Lower lobe of right lung (tissue), 2 donors: ENCODE measurements at places on chromosomes 1 and 21. TPM values are rescaled to one million over a fixed set of nuclear protein-coding genes. Genes with fewer than 3 reads are reported as not detected.
A peak's percentile ranks its signal among the peaks of the same experiment; 100 is the strongest.

DNA sequence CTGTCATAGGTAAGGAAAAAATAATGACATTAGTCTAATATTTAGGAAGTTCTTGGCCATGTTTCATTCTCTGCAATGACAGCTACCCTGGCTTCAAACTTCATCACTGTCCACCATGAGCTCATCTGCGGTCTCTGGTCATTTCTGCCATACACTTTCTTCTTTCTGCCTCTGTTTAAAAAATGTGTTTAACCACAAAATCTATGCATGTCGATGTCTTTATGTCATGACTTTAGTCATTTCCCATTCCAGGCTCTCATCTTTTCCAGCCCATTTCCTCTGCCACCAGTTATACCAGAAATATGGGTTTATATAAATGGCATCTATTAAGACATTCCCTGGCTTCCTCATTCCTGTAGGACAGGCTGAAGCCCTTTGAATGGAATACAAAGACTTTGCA is 68.5 kb upstream of the DUSP10 start:
- no peak for DNase-seq

- DNase-seq = no peak
Measured at GRCh38 chr21:24470852-24471251, 1136.4 kb downstream of the MRPL39 start.

GRCh38 chr1:95183952-95184351 is 50.1 kb upstream of the RWDD3 start:
- no peak for DNase-seq

GRCh38 chr1:153612755-153613331 is at the start of gene S100A16:
TSS of gene S100A16 (minus strand) at chr1:153613137. CDS start at chr1:153608151, 4,986 bp downstream.
- DNase-seq = peak; percentile 83

The CELA3B gene
- not detected for total RNA-seq

DNA sequence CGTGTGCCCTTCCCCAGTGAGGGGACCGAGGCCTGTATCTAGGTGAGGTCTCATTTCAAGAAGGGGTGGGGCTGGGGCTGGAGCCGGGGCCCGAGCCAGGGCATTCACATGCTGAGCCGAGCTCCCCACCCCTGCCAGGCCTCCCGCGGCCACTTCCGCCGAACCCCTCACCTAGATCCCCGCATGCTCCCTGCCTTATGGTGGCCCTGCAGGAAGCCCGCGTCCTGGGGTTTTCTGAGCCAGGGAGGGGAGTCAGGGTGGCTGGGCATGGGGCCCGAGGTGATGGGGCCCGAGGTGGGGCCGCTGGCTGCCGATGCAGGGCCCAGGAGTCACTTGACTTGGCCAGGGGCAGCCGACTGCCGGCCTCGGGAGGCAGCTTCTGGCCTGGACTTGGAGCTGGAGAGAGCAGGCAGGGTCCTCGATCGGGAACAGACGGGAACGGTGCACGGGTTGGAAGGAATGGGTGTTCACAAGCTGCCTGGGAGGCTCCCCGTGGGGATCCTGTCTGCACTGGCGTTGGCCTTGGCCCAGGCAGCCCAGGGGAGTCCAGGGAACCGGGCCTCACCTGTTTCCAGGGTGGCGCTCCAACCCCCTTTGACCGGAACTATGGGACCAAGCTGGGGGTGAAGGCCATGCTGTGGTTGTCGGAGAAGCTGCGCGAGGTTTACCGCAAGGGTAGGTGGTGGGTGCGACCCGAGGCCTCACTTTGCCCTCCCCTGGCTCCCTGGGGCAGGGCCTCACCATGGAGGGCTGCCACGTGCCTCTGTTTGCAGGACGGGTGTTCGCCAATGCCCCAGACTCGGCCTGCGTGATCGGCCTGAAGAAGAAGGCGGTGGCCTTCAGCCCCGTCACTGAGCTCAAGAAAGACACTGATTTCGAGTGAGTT is 13.6 kb downstream of the CFAP410 start:
- DNase-seq = no peak

The CR2 gene
- 0.09 TPM for total RNA-seq

GRCh38 chr21:42453986-42454570 is 41.9 kb downstream of the RSPH1 start:
- DNase-seq = no peak

The GJB4 gene
- 0.12 TPM for total RNA-seq

- no peak for DNase-seq
Measured at GRCh38 chr1:213618094-213618493, 369.7 kb upstream of the PROX1 start.

GRCh38 chr1:160346958-160347357 is 3.8 kb downstream of the NCSTN start:
- peak; percentile 66 for DNase-seq

The SPRR1B gene
- not detected for total RNA-seq

The ZNF697 gene
- total RNA-seq = 8.7 TPM

The DPM3 gene
- total RNA-seq = 62.3 TPM

DNA sequence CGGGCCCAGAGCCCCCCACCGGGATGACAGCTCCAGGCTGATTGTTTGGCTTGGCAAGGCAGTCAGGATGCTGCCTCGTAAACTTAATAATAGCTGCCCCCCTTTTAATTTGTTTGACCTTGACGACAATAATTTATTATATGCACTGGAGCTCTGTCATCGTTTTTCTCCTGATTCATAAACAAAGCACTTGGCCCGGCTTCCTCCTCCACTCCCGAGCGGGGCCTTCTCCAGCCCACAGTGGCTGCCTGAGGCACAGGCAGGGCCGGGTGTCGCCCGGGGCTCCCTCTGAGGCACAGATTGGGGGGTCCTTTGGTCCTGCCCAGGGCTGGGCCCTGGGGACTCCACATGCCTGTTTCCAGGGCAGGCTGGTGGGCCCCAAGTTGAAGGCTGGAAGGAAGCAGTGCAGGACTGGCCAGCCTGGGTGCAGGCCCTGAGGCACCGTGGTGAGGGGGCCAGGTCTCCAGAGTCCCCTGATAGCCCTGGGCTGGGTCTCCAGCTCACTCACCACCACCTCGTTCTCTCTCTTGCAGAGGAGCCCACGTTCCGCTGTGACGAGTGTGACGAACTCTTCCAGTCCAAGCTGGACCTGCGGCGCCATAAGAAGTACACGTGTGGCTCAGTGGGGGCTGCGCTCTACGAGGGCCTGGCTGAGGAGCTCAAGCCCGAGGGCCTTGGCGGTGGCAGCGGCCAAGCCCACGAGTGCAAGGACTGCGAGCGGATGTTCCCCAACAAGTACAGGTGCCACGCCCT is 52.0 kb upstream of the ARHGEF16 start:
- DNase-seq = no peak

DNA sequence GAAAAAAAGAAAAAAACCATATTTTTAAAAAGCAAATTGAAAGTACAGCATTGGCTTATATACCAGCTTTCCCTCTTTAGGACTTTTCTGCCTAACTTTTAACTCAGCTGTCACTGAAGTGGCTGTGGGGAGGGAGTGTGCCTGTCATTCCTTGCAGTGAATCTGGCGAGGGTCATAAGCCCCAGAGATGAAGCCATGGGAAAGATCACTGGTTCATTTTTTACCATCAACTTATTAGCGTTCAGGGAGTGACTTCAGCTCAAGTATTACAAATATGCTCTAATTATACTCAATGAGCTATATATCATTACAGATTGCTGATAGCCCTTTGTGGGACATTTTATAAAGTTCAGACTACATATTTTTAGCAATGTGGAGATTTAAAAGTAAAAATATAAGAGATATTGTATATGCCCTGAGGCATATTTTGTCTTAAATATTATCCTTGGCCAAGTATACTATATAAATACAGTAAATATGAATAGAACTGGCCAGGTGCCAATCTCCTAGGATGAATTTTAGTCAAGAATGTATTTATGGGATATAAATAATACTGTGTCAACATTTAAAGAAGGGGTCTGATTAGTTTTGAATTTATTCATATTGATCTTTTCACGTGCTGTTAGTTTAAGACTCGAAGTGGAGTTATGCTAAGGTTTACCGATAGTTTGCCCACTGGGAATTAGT is 4.4 kb downstream of the TGFB2 start:
- DNase-seq = no peak

DNA sequence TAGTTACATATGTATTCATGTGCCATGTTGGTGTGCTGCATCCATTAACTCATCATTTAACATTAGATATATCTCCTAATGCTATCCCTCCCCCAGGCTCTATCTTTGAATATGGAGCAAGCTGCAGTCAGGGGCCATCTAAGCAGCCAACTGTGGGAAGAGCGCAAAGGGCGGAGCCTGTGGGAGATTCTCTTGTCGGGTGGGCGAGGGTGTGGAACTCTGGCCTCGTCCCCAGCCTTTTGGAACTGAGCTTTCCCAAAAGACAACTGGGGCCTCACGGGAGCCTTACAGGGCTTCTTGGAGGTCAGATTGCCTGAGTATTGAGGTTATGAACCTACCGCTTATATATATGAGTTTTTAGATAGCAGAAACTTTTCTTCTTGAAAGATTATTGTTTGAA is 117.2 kb downstream of the HHAT start:
- no peak for DNase-seq

DNA sequence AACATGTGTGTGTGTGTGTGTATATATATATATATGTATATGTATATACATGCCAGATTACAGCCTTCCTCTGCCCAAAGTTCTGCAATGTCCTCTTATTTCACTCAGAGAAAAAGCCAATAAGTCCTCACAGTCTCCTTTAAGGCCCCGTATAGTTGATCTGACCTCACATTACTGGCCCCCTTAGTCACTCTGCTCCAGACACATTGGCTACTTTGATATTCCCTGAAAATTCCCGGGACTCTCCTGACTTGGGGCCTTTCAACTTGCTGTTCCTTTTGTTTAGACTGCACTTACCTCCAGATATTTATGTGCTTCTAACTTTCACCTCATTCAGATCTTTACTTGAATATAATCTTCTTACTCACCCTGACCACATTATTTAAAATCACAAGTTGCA is 4.2 kb upstream of the BSDC1 start:
- DNase-seq = no peak

The ADGRB2 gene
- total RNA-seq = 1.1 TPM

GRCh38 chr1:112548547-112548946 is 39.8 kb downstream of the WNT2B start:
- no peak for DNase-seq

DNA sequence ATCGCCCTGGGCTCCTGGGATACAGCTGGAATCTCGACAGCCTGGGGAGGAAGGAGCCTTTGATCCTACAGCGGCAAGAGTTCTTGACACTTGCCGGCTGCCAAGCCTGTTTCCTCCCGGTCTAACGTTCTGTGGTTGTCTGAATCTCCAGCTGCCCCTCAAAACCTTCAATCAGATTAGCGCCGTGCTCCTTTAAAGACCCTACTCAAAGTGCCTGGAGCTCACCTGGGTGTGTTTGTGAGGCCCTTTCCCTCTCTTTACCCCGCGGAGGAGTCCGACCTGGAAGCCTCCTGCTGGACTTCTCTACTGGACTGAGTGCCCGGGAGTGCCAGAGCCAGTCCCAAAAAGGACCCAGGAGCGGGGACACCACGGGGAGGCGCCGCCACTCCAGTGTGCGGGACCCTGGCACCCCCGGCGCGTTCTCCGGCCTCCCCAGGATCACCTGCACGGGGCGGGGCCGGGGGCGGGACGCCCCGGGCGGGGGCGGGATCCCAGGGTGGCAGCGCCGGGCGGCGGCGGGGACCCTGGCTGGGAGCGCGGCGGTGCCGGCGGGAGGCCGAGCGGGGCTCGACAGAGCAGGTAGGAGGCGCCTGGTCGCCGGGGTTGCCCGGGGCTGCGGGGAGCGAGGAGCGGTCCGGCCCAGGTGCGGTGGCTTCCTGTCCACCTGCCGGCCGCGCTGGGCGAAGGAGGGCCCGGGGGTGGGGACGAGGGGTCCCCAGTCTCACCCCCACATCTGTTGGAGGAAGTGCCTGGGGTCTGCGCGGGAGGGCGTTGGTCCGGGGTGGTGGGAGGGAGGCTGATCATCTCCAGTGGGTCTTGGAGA is at the start of gene NCMAP:
NCMAP (plus strand) TSS at position 497 of the 823 bp plus-strand sequence. CDS start 39,344 bp downstream, outside the sequence.
- DNase-seq = peak; percentile 82

The CCDC30 gene
- total RNA-seq = 10.2 TPM

The TMEM167B gene
- 45.9 TPM for total RNA-seq

DNA sequence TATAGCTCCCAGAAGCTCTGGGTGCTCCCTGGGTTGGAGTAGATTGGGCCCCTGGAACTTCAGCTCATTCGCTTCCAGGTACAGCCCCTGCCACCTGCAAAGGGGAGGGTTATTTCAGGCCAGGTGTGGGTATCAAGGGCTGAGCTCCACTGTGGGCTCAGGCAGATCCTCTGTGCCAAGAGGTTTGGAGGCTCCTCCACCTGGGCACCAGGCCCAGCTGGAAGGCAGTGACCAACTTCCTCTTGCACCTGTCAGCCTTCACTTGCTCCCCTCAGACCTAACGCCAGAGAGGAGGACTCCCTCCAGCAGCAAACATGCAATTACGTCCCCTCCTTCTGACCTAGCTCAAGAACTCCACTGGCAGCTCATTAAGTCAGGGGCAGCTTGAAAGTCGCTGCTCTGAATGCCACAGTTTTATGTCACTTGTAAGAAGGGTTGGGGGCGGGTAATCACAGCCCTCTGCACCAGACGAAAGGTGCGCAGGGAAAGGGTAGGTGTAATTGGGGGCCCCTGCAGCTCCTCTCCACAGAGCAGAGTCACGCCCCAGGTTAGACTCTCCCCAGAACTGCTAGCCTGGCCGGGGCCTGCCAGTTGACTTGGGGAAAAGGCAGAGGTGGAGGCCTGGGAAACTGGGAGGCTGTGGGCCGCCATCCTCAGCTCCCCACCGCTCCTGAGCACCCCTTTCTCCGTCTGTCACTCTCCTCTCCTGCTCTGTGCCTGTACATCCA is 125.0 kb upstream of the TMPRSS2 start:
- DNase-seq = no peak

DNA sequence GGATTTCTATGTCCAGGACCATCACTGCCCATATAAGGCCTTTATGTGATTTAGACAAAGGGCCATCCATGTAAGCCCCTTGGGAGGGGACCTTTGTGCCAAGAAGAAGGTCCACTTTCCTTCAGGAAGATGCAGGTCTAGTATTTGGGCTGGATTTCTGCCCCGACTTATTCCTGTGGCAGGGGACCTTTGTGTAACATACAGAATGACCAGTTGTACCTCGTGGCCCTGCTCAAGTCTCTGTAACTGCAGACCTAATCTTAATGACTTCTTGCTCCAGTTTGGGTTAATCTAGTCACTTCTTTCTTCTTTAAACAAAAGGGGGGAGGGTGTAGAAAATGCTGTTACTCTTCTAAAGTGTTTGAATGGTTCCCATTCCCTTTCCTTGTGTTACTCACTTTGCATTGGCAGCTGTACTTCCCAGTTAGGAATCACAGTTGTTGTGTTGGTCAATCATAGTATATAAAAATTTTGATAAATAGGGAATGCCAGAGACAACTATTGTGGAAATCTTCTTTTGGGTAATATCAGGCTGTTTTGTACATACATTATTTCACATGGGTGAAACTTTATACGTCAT is 54.2 kb downstream of the MIGA1 start:
- no peak for DNase-seq

DNA sequence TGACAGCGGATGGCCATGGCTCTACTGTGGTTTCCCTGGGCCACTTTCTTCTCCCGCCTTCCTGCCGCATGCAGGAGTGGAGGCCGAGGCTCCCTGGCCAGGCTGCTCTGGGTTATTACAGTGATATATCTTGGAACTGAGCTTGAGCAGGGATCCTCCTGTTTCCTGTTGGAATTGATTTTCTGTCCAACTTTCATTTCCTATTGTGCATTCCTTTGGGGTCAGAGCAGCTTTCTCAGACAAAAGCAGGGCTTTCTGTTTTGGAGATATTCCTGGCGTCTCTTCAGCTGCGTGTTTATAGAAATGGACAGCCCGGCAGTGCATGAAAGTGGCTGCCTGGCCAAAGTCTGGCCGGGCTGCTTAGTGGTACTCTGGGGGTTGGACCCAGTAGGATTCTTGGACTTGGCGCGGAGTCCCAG is 146.4 kb downstream of the KIF26B start:
- DNase-seq = no peak

The GJA5 gene
- total RNA-seq = 44.5 TPM

GRCh38 chr1:176628775-176629174 is 165.8 kb downstream of the PAPPA2 start:
- no peak for DNase-seq

GRCh38 chr21:41602531-41602930 is 94.6 kb upstream of the TMPRSS2 start:
- no peak for DNase-seq

The SVBP gene
- total RNA-seq = 20.8 TPM
